ENCODE measurements at places on chromosomes 1 and 21.

DNA sequence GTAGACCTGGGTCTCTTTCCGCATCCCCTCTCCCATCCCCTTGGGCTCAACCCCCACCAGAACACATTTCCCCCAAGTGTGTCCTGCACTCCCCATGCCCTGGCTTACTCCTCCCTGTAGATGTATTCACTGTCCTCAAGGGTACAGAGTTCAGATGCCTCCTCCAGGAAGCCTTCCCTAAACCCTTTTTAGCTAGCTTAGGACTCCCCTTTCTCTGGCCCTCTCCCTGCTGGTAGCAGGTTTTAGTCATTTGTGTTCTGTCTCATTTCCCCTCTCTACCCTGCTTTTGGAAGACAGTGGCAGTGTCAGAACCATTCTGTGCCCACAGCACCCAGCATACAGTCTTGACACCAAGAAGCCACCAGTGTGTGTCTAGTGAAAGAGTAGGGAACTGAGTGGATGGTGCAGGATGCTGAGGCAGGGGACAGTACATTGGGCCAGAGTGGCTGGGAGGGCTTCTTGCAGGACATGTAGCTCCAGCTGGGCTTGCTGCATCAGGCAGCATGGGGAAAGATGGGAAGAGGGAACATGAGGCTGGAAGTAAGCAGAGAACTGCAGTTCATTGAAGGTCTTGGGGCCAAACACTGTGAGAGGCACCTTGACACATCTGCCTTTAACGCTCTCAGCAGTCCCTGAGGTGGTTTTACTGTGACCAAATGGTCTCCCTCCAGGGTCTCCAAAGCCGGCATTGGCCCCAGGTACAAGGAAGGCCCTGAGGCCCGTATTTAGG lies 2.5 kb downstream of the FOXO6 start:
- DNase-seq = no peak

DNA sequence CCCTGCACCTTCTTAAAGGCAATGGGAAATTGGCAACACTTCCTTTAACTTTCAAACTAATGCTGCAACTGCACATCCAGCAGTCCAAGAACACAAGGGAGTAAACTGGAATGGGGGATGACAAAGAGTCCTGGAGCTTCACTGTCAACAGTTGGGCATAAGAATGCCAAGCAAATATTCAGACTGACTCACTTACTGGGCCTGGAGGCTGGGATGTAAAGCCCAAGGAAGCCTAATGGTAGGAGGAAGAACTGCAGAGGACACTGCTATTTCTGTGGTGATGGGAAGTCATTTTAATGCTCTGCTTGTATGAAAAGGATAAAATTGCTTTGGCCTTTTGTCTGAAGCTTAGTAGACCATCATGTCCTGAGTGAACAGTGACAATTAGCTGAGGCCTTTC lies 15.7 kb upstream of the DMRTA2 start:
- DNase-seq = no peak

GRCh38 chr1:159705904-159706256 lies 8.5 kb downstream of the CRP start:
- DNase-seq = no peak

DNA sequence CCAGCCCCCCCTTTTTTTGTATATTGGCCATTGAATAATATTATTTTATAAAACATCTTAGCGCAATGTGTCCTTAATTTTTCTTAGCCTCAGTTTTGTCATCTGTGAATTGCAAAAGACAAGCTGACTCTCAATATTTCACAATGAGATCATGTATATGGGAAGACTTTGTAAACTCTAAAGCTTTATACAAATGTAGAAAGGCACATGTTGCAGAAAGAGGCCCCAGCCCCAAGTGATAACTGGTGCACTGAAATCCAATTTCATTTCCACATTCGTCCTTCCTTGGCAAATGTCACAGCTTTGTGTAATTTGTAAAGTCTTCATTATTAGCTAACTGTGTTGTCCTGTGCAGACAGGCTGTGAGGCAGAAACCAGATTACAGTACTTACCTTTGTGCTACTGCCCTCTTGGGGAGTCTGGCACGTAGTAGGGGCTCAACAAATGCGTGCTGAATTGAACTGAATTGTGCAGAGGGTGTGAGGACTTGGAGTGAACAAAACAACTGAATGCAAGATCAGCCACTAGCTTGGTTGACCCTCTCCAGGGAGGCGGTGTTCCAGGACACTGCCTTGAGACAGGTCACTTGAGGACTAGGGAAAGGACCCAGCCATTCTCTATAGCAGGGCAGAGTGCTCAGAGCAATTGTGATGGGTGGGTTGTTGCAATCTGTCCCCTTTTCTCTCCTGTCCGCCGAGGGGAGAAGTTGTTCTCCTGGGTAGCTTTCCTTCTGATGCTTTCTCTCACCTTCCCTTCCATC lies 74.6 kb downstream of the LMO4 start:
- no peak for DNase-seq

- no peak for DNase-seq
These were observed 3.3 kb downstream of the PAFAH2 start for GRCh38 chr1:25994402-25995150.

- DNase-seq = peak; percentile 12
These were observed 3.2 kb upstream of the ARPC5 start for GRCh38 chr1:183638649-183639387.

- no peak for DNase-seq
These were observed 22.0 kb downstream of the COA6 start for GRCh38 chr1:234395297-234395696.

DNA sequence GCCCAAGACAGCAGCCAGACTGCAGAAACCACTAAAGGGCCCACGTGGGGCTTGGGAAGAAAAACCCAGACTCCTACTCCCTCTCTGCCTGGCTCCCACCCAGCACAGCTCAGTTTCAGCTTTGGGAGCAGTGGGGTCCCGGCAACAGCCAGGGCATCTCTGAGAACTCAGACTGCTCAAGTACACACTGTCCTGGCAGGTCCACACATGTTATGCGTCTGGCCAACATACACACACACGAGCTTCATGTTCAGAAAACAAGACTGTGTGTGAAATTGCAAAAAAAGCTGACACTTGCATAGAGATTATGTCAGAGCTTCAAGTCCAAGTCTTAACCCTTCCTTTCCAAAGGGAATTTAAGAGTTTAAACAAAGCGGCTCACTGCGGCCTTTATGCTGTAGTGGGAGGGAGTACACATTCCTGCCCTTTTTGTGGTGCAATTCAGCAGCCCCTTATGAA lies 136.6 kb upstream of the CD34 start:
- DNase-seq = no peak

GRCh38 chr1:232244426-232244825 lies 385.5 kb downstream of the SIPA1L2 start:
- peak; percentile 85 for DNase-seq
